Cerebellar nuclear complex (tissue), 1 donor: ENCODE measurements at places on chromosomes 16 and 17.

DNA sequence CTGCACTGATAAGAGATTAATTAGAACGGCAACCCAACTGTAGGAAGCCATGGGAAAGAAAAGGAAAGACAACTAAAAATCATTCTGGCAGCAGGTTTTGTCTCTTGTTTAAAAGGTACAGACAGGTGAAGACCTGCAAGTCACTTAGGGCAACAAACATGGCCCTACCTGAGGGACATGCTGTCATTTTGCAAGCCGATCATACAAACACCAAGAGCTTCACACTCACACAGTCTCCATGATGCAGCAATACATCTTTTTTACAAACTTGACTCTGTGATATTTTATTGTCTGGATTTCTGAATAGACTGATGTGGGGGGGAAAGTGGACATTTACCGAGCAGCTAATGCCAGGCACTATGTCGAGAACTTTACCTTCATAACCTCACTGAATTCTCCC is 101.8 kb downstream of the PARN start:
- DNase-seq: no peak

DNA sequence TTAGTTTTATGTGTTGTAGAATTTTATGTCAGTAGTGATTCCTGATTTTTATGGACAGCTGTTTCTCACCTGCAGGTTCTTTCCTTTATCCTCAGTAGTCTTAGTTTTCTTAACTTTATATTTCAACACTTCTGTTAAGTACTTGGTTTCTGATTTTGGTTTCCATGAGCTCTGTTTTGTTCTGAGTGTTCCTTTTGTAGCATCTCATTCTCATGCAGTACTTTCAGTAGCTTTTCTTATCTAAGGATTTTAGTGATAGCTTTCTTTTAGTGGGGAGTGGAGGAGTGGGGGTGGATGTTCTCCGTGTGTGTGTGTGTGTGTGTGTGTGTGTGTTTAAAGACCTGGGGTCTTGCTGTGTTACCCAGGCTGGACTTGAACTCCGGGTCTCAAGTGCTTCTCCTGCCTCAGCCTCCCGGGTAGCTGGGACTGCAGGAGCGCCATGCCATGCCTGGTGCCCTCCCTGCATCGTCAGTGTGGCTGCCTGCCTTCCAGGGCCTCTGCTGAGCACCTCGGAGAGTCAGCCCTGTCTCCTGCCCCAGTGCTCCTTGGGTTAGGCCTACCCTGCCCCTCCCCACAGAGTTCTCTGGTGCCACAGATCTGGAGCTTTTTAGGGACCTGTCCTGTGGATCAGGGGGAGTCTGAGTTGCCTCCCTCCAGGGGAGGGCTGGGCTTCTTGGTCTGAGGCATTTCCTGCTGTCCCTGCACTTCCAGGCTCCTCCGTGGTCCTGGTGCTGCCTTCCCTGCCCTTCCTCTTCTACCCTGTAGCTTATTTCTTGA is 4.3 kb upstream of the ZNF750 start:
- DNase-seq: no peak

DNA sequence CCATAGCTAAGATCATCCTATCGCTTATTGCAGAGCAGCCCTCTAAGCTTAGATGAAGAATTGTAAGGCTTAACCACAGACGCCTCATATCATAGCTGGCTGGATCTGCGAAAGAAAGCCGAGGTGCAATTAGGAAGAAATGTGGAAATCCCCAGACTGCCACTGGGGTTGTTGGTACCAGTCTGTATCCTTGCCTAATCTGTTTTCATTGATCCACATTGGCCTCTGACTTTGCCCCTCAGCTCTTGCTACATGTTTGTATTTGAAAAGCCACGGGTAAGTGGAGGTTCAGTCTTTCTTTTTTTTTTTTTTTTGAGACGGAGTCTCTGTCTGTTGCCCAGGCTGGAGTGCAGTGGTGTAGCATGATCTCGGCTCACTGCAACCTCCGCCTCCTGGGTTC is 48.9 kb downstream of the TANGO6 start:
- no peak for DNase-seq

GRCh38 chr17:76145231-76146052 is 4.4 kb upstream of the FOXJ1 start:
- DNase-seq: no peak
